ENCODE measurements at places on chromosomes 2 and 18.

- no peak for DNase-seq
Measured at GRCh38 chr2:38572167-38572566, 30.6 kb downstream of the HNRNPLL start.

DNA sequence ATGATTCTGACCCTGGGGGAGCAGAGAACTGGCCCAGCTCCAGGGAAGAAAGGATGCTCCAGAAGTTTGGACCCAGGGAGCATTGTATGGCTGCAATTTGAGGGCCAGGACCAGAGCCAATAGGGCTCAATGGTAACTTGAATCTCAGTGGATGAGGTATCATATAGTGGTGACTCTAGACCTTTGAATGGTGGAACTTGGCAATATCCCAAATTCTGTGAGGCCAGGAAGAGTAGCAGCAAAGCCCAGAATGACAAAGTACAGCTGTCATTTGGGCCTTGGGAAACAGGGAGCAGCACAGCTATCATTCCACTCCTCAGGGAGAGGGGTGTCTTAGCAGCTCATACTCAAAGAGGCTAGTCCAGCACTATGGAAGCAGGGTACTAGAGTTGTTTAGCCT lies 332.9 kb upstream of the RBMS1 start:
- DNase-seq: no peak

- no peak for DNase-seq
Measured at GRCh38 chr18:60024345-60024744, 124.5 kb downstream of the PMAIP1 start.

- DNase-seq: no peak
Measured at GRCh38 chr2:138395565-138396306, 105.8 kb upstream of the SPOPL start.

- DNase-seq: no peak
Measured at GRCh38 chr2:200930947-200931626, 32.4 kb downstream of the ORC2 start.

DNA sequence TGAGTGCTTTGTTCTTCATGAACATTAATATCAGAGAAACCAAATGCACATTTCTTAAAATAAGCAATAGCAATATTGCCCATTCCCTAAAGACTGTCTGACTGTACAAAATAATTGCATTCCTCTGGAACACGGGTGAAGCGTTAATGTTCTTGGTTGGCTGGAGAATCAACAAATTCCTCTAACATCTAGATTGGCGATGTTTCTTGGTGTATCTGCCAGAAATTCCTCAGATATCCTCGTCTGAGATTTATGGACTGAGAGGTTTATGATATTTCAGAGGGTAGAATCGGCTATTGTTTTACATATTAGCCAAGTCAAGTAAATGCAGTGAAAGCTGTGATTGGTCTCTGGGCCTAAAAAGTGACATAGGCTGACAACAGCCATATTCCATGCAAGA lies 27.1 kb upstream of the SPTBN1 start:
- DNase-seq: no peak

DNA sequence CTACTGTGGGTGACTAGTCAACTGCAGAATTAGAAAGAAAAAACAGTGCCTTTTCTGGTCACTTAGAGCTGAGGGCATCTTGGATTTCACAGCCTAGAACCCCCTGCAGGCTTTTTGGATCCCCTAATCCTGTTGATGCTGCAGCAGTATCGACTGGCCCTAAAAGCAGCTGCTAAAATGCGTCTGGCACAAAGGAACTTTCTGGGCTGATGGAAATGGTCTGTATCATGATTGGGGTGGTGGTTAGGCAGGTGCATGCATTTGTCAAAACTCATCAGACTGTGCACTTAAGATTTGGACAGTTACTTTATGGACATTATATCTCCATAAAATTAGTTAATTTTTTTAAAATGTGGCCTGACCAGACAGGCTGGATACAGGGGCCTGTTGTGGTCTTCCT lies 149.8 kb downstream of the KLHL29 start:
- no peak for DNase-seq

DNA sequence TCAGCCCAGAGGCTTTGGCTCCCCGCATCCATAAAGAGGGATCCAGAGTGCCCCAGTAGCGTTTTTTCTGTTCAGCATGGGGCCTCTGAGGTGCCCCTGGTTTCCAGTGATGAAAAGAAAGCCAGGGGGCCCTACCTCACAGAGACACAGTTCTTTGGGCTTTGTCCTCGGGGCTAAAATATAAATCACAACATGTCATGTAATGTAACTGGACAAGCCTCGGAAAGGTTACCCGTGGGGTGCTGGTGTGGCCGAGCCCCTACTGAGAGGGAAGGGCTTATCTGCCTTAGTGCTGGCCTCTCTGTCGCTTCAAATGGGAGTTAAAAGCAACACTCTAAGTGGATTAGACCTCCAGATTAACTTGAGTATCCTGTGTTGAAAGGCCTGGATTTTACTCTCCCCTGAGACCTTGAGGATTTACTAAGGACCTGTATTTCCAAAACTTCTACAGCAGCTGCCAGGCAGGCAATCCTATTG lies 251.6 kb upstream of the APCDD1 start:
- no peak for DNase-seq

GRCh38 chr2:232351686-232352510 lies 26.7 kb upstream of the ALPP start:
- DNase-seq: no peak

- no peak for DNase-seq
Measured at GRCh38 chr2:154032220-154032619, 160.5 kb downstream of the GALNT13 start.

DNA sequence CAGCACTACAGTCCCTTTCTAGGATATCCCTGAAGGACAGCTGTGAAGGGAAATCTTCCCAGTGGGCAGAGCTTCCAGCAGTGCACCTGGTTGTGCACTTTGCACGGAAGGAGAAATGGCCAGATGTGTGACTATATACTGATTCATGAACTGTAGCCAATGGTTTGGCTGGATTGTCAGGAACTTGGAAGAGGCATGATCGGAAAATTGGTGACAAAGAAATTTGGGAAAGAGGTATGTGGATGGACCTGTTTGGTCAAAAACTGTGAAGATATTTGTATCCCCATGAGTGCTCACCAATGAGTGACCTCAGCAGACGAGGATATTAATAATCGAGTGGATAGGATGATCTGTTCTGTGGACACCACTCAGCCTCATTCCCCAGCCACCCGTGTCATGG lies 582.2 kb downstream of the CPS1 start:
- no peak for DNase-seq

DNA sequence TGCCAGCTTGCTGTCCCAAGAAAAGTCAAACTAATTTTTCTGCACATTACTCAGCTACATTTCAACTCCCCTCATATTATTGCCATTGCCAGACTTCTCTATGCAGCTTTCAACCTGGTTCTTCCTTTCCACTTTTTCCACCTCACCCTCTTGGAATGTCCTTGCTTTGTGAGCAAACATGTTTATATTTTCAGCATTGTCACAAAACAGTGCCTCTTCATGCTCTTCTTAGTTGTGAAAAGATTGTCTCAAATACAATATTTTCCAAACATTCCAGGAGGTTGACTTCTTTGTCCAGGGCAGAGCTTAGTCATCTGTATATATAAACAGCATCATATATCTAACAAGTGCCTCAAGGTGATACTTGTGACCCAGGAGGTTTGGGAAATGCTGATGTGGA lies 803.3 kb upstream of the CELF4 start:
- no peak for DNase-seq

GRCh38 chr18:72910045-72910444 lies 42.3 kb upstream of the NETO1 start:
- no peak for DNase-seq

GRCh38 chr2:169172151-169172735 lies 102.9 kb downstream of the DHRS9 start:
- DNase-seq: no peak

GRCh38 chr2:29304399-29305060 lies 189.3 kb downstream of the CLIP4 start:
- no peak for DNase-seq

GRCh38 chr2:233023007-233023760 lies 9.3 kb upstream of the NEU2 start:
- DNase-seq: no peak

- DNase-seq: no peak
Measured at GRCh38 chr2:168740360-168740759, 62.1 kb upstream of the NOSTRIN start.

DNA sequence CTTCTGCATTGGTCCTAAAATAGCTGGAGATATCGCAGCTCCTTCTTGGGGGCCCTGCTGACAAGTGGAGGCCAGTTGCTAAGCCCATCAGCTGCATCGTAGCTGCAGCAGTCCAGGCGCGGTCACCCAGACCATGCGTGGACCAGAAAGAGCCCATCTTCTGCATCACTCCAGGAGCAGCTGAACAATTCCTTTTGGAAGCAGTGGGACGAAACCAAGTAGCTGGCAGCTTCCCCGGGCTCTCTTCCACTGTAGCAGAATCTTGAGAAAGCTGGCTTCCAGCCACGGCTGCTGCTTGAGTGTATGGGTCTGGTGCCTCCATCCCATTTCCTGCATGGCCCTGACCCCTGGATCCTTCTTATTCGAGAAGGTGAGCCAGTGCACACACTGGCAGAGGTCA lies 22.2 kb upstream of the CAB39 start:
- DNase-seq: no peak

DNA sequence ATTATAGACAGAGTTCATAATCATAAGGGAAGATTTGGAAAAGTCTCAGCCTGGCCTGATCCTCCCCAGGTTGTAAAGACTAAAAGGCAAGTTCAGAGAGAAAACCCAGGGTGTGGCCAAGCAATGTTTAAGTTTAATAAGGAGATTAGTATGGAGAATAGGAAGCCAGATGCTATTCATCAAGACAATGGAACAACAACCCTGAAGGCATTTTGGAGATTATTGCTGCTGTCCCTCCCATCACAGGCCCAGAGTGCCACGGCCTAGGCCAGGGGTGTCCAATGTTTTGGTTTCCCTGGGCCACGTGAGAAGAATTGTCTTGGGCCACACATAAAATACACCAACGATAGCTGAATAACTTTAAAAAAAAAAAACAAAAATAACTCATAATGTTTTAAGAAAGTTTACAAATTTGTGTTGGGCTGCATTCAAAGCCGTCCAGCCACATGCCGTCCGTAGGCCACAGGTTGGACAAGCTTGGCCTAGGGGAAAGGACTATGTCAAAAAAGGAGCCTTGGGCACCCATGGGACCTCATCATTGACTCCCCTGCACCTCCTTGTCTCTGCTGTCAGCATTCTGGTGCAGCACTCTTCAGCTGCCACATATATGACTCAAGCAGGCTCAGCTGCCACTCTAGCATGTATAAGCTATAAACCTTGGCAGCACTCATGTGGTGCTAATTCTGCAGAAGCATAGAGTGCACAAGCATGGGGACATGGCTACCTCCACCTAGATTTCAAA lies 20.8 kb downstream of the DPP4 start:
- no peak for DNase-seq

DNA sequence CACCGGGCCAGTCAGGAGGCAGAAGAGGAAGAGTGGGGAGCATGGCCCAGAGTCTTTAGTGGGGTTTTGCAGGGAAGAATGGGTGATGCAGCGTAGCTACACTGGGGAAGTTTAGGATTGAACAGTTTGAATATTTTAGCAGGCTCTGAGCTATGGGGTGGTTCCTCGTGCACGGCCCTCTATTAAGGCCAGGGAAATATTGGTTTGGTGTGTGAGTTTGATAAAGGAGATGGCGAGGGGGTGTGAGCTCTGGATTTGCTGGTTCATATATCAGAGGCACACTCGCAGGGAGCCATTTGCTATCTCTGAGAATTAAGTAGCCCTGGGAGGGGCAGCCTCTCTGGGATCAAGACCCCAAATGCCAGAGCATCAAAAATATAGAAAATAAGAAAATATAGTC lies 50.1 kb downstream of the BOLA3 start:
- DNase-seq: no peak

GRCh38 chr2:141676139-141676538 lies 454.7 kb downstream of the LRP1B start:
- DNase-seq: no peak

DNA sequence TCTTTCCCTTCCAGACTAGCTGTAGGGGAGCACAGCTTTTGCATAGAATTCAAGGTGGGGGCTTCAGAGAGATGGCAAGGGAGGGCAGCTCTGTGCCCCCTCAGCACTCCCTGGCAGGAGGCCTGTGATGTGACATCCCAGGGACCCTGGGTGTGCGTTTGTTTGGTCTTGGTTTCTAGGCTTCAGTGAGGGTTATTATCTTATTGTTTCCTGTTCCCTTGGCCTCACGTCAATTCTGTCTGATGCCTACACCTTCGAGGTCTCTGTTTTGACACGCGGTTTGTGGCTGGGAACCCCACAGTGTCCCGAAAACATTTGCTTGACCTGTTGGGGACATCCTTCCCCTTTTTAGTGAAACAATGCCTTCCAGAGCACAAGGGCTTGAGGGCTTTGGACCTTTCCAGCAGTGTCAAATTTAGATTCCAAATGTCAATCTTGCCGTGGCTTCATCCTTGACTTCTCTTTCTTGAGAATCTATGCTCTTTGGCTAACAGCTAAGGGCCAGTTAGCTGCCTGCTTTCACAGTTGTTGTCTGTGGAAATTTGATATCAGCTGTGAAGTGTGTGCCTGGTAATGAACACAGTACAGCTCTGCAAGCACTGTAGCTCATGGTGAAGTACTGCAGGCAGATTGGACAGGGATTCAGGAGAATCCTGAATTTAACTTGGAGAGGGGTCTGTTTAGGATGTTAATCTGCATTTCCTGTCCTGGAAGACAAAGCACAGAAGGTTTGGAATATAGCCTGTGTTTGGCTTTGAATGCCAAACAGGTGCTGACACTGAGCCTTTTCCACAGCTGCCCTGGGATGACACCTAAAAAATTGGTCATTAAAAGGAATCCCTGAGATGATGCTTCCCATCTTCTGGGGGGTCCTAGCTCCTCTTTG lies 108.2 kb upstream of the CXCR4 start:
- no peak for DNase-seq

DNA sequence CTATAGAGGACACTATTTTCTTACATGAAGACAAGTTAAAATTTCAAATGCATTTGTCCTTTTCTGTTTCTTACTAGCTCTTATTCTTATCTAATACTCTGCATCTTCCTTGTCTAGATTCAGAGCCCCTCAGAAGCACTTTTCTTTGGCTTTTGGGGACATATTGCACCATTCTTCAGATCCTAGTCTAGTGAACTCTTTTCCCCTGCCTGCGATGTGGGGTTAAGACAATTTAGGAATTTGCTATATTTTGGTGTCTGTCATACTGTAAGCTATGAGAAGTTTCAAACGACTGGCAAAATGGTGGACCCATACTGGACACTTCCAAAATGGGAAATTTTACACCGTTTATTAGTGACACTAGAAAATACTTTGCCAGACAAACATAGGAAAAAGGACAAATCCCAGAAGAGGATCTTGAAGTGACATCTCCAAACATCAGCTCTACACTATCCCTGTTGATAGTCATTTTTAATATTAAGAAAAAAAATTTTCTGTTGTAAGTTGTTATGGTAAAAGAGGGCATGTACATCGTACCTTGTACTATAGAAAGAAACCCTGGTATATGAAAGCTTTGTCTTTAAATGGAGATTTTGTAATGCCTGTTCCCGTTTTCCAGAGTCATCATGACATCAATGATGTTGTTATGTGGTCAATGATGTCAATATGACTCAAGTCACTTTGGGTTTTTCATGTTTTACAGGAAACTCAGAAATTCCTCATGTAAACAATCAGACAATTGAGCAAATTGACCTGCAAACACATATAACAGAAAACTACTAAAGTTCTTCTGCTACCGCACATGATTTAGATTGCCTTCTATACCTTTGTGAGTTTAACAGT lies 4.4 kb upstream of the KYNU start:
- no peak for DNase-seq

All from cortex of kidney (tissue), 1 donor.